Activated naive CD4-positive, alpha-beta T cell treated with Interleukin-2 at 50 U/mL for 16 hours (primary cell): ENCODE measurements at places on chromosomes 1 and 21.

DNA sequence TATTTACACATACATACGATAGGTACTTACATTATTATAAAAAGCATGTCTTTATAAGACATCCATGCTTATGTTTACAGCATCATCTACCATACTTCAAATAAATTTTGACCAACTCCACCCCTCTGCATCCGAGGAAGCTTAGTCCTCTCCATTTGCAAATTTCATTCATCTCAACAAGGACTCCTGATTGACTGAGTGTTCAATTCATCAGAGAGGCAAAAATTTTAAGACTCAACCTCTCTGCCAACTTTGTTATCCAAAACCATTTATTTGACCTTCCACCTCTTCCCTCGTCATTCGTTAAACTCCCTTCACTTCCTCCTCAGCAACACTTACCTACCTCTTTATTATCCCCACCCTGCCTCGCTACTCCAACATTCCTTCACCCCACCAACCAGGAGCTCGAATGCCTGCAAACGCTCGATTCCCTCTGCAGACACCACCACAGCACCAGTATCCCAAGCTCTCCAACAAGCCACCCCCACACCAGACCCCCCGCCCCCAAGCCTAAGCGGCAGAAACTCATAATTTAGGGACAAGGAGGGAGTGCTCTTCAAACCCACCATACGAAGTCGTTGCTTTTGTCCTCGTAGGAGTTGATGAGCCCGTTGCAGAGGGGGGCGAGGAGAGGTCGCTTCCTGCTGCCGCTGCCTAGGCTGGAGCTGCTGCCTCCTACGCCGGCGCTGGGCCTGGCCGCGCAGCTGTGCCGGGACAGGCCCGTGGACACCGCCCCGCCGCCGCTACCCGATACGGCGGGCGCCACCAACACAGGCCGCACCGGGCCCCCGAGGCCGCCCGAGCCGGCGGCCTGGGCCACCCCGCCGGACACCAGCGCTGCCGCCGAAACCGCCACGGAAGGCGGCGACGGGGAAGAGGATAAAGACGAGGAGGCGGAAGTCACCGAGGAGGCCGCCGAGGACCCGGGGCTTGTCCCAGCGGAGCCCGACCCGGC lies 803 bp downstream of the COP1 start:
- peak; percentile 47 for DNase-seq

DNA sequence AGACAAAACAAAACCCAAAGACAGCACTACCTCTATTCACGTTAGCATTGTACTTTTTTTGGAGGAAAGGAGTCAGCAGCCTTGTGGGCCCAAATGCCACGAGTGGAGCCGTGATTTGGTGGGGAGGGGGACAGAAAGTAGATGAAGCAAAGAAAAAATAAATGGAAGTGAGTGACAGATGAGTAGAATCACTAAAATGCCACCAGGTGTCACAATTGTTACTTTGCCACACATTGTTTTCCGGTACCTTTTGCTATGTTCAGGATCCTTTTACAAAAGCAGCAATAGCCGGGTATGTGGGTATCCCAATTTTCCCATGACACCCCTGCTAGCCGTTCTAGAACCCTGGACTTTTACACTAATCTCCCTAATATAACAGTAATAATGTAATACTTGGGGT lies 85.0 kb upstream of the AK4 start:
- no peak for DNase-seq

DNA sequence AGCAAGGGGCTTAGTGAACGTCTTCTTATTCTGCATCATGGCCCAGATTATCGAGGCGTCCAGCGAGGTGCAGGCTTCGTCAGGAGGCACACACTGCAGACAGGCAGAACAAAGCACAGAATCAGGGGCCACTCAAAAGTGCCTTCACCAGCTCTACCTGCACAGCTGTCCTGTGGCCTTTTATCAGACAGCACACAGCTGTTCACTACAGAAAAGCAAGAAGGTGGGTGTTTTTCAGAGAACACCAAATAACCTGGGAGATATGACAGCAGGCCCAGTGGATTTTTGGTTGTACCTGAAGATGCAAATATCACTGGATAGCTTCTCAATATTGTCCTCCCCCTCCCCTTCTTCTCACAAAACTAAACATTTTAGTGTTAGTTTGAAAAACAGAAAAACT lies 177.3 kb downstream of the TGFBR3 start:
- DNase-seq, result no peak

GRCh38 chr1:174769961-174770549 lies 229.7 kb upstream of the CACYBP start:
- no peak for DNase-seq

DNA sequence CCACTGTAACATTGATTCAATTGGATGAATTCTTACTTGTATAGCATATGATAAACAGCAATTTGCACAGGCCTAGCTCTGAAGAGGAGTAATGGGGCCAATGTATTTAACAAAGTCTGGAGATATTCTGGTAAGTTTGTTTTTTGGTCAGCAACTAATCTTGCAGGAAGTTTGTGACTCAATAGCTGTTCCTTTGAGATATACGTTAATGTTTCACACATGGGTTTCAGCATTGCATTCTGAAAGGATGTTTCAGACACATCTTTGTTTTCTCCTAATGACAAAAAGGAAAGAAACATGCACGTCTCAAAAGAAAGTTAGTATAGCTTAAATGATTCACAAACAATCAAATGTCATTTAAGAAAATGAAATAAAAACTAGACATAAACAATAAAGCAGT lies 49.0 kb downstream of the LTN1 start:
- no peak for DNase-seq

- no peak for DNase-seq
These were observed 60.1 kb downstream of the PKN2 start for GRCh38 chr1:88744142-88744541.

- no peak for DNase-seq
These were observed 52.5 kb downstream of the RWDD3 start for GRCh38 chr1:95286479-95286878.
